ENCODE measurements at places on chromosomes 16 and 17.

DNA sequence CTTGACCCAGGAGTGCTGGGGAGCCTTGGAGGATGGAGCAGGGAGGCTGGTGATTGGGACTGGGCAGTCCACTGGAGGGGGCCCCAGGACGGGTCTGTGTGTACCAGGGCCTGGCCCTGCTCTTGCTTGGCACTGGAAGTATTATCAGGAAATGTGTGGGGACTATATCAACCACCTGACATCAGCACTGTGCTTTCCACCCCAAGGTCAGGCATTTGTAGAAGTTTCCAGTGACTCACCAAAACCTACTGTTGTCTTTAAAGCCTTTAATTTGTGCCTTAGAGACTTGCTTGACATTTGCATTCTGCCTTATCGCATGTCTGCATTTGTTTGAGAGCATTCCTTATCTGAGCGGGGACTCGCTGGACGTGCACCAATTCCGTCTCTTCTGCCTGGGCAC is 323.1 kb downstream of the FOXL1 start:
- peak; percentile 92 for DNase-seq

DNA sequence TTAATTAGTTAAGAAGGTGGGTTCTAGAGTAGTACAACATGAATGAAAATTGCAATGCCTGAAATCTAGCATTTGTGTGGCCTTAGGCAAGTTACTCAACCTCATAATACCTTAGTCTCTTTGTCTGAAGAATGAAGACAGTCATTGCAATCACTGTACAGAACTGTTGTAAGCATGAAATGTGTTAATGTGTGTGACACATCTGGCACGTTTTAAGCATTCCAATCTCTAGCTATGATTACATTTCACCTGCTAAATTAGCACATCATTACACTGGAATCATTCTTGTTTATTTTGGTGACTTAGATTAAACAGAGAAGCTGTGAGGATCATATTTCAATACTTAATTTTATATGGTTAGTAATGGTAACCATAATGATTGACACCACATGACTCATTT is 629.7 kb upstream of the KIF2B start:
- DNase-seq: peak; percentile 1

GRCh38 chr16:8852534-8852933 is 16.3 kb downstream of the CARHSP1 start:
- DNase-seq: peak; percentile 25

DNA sequence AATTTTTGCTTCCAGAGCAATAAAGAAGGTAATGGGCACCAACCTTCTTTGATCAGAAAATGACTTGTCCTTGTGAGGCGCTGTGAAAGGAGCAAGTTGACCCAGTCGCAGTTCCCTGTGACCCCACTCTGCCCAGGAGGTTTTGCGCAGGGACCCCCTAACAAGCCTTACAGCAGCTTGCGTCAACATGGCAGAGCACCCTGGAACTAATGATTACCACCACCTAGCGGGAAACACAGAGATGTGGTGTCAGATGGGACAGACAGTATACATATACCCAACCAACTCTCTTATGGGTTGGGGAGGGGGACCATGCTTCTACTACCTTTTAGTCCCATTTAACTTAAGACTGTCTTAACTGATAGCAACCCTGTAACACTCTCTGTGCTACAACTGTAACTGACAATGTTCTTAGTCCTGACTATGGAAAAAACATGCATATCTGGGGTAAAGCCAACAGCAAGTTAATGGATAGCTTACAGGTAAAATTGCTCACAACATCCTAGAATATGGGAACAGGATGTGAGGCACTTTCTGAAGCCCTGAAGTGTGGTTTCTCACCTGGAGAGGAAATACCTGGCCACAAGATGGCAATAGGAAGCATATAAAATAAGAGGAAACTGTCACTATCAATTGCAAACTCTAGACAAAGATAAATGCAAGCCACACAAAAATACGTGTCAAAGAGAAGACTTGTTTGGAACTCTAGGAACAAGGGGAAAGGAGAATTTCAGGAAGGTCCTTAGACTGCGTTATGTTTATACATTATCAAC is 3.0 kb downstream of the KARS1 start:
- no peak for DNase-seq

- DNase-seq: peak; percentile 94
These were observed 8.3 kb downstream of the HS3ST3B1 start for GRCh38 chr17:14308965-14309879.

- DNase-seq: no peak
These were observed 21.5 kb upstream of the TMEM92 start for GRCh38 chr17:50252781-50253180.

DNA sequence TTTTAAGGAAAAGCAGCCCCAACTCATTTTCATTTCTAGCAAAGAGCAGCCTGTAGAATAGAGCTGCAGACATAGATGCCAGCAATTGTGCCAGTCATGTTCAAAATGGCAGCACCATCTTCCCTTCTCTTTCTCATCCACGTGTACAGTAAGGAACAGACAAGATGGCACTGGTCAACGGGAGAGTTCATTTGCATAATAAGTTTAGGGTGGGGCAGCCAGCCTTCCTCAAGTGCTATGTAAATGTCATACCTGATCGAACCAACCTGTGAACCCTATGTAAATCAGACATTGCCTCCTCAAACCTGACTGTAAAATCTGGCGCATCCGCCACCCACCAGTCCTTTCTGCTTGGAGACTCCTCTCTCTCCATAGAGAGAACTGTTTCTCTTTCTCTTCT is 150.0 kb upstream of the CDH13 start:
- no peak for DNase-seq

Measured in M059J (cell line).